MV-4-11 (cell line): ENCODE measurements at places on chromosomes 12 and 14.
A peak's percentile ranks its signal among the peaks of the same experiment; 100 is the strongest.

DNA sequence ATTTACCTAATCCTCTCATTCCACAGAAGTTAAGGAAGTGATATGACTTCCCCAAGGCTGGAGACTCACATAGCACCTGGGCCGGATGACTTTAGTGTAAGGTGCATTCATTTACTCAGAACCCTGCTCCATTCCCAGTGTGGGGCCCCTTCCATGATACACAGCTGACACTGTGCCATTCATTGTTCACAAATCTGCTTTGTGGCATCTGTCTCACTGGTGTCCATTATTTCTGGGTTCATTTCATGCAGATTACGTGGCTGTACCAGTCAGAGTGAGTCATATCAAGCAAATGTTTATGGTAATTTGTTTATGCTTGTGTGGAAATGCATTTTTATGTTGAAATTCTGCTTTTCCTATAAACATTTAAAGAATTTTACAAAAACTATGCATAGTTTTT, 5.2 kb downstream of the ANO4 start:
- DNase-seq: no peak

GRCh38 chr12:78994168-78994791, 129.7 kb downstream of the SYT1 start:
- DNase-seq: no peak

GRCh38 chr12:121713793-121714192, 1.2 kb downstream of the TMEM120B start:
- DNase-seq: no peak

- DNase-seq: no peak
Measured at GRCh38 chr12:123498126-123498825, 35.2 kb downstream of the RILPL1 start.

DNA sequence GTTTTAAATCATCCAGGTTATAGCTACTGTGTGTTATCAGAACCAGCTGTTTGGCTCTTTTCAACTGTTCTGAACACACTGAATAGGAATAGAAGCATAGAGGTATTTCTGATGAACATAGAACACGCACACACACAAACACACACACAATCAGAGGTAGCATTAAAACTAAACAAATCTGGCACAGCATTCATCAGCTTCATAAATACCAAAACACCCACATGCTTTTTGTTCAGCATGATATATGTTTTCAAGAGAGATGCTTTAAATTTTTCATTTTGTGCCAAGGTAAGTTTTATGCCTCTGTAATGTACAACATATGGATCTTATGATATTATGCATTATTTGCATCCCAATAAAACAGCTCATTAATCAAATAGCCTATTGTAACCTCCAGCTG, 208.6 kb downstream of the GALC start:
- no peak for DNase-seq

DNA sequence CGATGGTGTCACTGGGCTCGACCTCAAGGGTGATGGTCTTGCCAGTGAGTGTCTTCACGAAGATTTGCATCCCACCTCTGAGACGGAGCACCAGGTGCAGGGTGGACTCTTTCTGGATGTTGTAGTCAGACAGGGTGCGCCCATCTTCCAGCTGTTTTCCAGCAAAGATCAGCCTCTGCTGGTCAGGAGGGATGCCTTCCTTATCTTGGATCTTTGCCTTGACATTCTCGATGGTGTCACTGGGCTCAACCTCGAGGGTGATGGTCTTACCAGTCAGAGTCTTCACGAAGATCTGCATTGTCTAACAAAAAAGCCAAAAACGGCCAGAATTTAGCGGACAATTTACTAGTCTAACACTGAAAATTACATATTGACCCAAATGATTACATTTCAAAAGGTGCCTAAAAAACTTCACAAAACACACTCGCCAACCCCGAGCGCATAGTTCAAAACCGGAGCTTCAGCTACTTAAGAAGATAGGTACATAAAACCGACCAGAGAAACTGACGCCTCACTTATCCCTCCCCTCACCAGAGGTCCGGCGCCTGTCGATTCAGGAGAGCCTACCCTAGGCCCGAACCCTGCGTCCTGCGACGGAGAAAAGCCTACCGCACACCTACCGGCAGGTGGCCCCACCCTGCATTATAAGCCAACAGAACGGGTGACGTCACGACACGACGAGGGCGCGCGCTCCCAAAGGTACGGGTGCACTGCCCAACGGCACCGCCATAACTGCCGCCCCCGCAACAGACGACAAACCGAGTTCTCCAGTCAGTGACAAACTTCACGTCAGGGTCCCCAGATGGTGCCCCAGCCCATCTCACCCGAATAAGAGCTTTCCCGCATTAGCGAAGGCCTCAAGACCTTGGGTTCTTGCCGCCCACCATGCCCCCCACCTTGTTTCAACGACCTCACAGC, 717 bp downstream of the UBC start:
- no peak for DNase-seq

DNA sequence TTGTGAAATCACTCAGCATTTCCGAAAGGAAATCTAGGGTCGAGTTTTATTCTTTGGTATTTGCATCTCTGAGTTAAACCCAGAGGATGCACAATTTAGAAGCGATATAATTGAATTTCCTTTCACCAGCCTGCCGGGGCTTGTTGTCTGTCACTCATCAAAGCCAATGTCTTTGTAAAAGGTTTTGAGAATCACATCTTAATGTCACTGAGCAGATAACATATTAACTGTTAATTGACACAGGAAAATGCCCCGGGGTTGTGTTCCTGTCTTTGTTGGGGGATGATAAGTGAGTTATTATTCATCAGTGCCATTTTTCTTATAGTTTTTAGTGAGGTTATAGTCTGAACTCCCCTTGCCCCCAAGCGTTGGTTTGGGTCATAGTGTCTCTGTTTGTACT, 73.4 kb downstream of the DUSP6 start:
- DNase-seq: no peak

DNA sequence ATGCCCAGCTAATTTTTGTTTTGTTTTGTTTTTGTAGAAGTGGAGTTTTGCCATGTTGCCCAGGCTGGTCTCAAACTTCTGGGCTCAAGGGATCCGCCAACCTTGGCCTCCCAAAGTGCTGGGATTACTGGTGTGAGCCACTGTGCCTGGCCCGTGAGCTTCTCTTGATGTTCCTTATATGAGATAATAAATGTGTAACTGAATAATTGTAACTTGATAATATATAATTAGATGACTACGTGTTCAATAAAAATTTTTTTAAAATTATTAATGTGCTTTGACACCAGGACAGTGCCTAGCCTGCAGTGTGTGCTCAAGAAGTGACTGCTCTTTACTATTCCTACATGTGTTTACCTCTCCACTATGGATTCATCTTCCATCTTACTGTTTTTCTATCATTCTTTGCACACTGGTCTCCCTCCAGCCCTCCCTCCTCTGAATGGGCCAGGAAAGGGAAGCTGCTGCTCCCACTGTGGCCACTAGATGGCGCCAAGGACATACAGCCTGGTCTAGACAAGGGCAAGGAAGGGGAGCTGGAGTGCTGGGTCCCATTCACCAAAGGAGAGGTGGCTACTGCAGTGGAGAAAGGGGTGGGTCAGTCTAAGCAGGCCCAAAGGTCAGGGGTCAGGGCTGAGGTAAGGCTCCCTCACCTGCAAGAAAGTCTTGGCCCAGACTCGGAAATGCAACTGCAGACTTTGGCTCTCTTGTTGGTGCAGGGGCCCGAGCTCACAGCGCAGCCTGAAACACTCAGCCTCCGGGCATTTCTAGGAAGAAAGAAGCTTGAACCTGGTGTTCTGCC, 14.7 kb upstream of the ZNF385A start:
- peak; percentile 75 for DNase-seq

DNA sequence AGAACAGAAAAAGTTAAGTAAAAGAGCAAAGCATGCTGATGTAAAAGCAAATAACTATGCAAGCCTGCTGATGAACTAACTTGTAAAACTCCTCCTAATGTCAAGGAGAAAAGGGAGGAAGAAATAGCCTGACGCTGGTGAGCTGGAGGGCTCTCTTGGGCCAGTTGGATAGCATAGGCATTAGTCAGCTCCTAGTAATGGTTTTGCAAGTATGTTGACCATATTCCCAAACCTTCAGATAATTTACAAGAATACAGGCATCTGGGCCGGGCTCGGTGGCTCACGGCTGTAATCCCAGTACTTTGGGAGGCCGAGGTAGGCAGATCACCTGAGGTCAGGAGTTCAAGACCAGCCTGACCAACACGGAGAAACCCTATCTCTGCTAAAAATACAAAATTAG, 871.4 kb downstream of the C12orf50 start:
- no peak for DNase-seq

- DNase-seq: no peak
Measured at GRCh38 chr12:79954037-79954610, 19.2 kb upstream of the PPP1R12A start.

DNA sequence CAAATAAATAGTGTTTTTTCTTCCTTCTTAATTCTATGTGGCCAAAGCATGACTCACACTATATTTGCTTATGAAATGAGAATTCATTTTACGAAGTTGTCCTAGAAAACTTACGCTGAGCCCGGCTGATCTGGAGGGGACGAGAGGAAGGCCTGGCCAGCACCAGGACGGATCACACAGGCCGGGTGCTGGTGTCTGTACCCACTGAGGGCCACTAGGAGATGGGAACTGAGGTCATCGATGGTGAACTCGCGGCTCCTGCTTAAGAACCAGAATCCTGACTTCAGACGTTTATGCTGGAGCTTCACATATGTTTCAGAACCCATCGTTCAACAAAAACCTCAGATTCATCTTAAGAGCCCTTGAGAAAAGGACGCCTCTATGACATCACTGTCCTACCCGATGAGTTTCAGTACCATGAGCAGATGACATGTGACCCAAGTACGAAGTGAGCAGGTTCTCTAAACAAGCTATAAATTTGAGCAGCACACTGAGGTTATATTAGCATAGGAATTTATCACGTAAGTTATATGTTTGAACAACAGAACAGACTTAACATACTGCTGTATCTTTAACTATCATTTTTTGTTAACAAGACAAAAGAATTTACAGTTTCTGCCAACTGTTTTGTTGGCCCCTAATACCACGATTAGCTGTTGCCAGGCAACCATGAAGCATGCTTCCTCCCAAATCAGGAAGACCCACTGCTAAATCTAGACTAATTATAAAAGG, 111.9 kb downstream of the FOXN3 start:
- peak; percentile 21 for DNase-seq

DNA sequence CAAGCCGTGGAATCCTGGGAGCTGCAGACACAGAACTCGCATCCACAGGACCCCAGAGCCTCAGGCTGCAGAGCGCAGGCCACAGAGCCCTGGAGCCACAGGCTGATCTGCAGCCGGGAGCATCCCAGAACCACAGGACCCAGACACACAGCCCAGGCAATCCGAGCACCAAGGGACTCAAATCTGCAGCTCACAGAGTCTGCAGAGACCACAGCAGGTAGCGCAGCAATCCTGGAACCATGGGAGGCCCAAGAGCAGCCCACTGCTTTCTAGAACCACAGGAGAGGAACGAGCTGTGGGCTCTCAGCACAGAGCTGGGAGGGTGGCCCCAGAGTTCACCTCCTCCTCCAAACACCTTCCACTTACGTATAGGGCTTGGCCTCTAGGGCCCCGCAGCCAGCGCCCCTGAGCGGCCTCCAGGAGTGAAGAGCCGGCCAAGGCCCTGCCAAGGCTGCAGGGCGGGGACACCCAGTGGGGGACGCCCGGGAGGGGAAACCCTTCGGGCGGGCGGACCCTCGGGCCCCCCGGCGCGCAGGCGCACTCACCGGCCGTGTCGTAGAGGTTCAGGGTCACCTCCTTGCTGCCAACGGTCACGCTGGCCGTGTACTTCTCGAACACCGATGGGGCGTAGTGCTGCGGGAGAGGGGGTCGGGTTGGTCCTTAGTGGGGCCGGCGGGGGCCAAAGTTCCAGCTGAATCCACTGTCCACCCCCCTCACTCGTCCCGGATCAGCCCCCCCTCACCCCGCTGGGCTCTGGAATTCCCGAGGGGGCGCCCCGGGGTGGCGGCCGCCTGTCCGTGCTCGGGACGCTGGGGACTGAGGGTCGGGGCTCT, 665 bp downstream of the RHOF start:
- DNase-seq: peak; percentile 12

GRCh38 chr12:6742834-6743233, 10.1 kb downstream of the MLF2 start:
- DNase-seq: no peak

- no peak for DNase-seq
Measured at GRCh38 chr12:75699728-75700496, 188.5 kb upstream of the KRR1 start.

DNA sequence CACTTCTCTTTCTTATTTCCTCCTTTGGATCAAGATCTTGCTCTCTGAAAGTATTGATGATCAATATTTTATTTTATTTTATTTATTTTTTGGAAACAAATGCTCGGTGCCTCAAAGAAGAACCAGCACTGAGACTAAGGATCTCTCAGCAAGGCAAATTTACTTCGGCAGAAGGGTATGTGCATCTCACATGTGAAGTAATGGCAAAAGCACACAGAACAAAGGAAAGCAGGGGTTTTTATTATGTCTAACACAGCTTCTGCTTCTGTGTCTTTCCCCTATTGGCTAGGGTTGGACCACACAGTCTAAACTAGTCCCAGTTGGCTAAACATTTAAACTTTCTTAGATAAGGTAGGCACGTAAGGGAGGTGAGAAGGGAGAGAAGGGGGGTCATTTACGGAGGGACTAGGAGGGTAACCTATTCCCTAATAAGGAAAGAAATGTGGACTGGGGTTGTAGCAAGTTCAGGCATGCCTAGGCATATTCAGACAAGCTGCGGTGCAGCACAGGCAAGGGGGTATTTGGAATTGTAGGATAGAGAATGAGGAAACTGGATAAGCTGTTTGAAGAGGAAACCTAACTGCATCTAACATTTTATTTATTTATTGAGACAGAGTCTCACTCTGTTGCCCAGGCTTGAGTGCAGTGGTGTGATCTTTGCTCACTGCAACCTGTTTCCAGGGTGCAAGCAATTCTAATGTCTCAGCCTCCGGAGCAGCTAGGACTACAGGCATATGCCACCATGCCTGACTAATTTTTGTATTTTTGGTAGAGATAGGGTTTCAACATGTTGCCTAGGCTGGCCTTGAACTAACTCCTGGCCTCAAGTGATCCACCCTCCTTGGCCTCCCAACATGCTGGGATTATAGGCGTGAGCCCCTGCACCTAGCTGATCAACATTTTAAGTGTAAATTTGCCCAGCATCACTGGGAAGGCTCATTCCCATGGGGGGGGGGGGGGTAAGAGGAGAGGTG, 90.0 kb upstream of the EIF5 start:
- DNase-seq: no peak

DNA sequence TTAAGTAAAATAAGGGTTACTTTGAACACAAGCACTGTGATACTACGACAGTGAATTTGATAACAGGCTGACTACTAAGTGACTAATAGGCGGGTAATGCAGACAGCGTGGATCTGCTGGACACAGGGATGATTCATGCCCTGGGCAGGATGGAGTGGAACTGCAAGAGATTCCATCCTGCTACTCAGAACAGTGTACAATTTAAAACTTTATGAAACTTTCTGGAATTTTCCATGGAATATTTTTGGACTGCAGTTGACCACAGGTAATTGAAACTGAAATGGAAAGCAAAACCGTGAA, 46.0 kb downstream of the YEATS4 start:
- DNase-seq: no peak

GRCh38 chr14:77882636-77883035, 82.7 kb downstream of the ADCK1 start:
- DNase-seq: no peak

- DNase-seq: no peak
Measured at GRCh38 chr14:60095231-60095630, 3.5 kb downstream of the PCNX4 start.

GRCh38 chr14:52117111-52117832, 48.4 kb upstream of the NID2 start:
- DNase-seq: no peak
